Ureter (tissue), 1 donor: ENCODE measurements at places on chromosomes 13 and 19.

GRCh38 chr13:102028206-102028605, 373.6 kb downstream of the FGF14 start:
- no peak for DNase-seq

DNA sequence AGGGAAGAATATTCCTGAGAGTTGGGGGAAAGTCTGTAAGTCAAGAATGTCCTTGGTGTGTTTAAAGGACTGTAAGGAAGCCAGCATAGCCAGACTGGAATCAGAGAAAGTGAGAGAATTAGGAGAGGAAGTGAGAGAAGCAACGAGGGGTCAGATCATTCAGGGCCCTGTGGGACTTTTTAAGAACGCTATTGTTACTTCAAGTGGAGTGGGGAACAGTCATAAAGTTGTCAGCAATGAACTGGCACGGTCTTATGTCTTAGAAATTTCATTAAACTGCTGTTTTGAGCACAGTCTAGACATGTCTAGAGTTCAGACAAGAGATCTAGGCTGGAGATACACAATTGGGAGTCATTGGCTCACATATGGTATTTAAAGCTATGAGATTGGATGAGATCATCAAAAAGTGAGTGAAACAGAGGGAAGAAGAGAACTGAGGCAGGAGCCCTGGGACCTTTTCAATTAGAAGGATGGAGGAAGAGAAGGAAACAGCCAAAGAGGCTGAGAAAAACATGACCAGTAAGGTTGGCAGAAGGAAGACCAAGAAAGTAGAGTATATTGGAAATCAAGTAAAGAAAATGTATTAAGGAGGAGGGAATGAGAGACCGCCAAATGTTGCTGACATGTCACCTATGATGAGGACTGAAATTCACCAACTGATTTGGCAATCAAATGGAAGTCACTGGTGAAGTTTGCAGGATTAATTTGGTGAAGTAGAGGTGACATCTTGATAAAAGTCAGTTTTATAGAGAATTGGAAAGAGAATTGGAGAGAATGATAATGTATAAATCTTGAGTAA, 263.5 kb downstream of the GPC5 start:
- DNase-seq: no peak

DNA sequence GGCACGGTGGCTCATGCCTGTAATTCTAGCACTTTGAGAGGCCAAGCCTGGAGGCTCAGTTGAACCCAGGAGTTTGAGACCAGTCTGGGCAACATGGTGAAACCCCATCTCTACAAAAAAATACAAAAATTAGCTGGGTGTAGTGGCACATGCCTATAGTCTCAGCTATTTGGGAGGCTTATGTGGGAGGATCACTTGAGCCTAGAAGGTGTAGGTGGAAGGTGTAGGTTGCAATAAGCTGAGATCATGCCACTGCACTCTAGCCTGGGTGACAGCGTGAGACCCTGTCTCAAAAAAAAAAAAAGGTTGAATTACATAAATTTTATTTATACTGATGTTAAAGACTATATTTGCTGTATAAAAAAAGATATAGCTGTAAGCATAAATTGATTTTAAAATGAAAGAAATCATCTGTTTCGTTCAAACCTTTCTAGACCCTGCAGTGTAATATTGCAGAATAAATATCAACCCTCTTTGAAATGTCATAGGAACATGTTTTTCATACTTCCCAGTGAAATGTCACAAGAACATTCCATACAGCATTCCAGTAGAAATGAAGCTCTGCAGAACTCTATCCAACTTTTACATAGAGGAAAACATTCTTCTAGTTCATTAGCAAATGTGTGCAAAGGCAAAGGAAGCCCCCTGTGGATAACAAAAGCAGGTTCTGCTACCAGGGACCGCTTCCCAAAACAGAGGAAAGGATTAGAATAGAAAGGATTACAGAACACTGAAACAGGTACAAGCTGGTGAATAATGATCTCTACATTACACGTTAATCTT, 76.0 kb downstream of the CAB39L start:
- DNase-seq: no peak

- DNase-seq: no peak
These were observed 924 bp downstream of the TNFSF13B start for GRCh38 chr13:108270442-108270841.

GRCh38 chr19:33405553-33406461, 32.3 kb downstream of the CEBPG start:
- no peak for DNase-seq

DNA sequence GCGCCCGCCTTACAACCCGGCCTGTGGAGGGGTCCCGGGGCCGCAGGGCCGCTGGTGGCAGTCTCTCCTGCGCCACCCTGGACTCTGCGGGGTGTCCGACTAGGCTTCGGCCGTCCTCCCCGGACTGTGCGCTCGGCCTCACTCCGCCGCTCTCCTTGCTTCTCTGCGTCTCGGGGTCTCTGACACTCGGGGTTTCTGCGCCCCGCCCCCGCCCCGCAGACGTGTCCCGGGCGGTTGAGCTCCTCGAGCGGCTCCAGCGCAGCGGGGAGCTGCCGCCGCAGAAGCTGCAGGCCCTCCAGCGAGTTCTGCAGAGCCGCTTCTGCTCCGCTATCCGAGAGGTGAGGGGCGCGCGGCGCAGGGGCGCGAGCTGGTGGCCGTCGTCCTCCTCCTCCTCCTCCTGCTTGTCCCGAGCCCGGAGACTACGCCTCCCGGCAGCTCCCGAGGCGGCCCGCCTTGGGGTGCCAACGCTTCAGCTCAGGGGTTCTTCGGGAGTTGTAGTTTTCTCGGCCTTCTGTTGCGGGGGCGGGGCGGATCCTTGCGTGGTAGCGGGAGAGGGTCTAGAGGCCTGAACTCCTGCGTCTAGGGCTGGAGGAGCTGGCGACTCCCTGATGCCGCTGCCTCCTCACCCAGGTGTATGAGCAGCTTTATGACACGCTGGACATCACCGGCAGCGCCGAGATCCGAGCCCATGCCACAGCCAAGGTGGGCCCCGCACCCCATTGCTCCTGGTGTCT, 627 bp downstream of the LIN7B start:
- no peak for DNase-seq

DNA sequence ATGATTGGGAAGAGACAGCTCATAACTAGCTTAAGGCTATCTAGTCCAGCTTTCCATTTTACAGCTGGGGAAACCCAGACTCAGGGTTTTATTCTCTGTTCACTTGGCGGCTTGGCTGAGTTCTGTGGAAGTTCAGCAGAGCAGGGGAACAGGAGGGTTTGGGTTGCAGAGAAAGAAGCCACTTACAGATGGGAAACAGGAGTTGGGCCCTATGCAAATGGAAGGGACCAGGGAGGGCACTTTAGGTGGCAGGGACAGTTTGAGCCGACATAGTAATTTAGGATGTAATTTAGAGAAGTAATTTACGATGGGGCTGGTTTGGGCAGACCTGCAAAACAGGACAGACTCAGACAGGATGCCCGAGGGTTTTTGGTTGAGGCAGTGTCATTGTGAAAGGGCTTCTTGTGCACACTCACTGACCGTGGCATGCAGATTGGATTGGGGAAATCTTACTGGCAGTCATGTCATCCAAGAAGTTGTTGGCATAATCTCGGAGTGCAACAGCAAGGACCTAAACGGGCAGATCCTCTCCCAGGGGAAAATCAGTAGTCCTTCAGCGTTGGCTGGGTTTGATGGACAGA, 47.3 kb upstream of the GPR183 start:
- no peak for DNase-seq

GRCh38 chr19:55324662-55325061, 479 bp downstream of the TMEM150B start:
- no peak for DNase-seq

DNA sequence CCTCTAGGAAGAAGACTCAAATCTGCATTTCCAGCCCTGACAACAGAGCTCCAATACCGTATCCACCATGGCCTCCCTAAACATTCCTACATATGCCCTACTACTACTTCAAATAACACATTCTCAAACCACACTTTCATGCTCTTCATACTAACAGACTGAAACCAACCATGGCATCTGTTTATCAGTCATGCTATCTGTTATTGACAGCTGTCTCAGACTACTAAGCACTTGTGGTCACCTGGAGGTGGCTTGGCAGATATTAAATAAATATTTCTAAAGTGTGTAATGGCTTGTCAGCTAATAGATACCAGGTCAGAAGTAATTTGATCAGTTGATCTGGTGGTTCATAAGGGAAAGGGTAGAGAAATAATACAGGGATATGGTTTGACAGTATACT, 489.1 kb downstream of the DIAPH3 start:
- no peak for DNase-seq

GRCh38 chr19:937259-937694, 11.4 kb downstream of the ARID3A start:
- DNase-seq: no peak

DNA sequence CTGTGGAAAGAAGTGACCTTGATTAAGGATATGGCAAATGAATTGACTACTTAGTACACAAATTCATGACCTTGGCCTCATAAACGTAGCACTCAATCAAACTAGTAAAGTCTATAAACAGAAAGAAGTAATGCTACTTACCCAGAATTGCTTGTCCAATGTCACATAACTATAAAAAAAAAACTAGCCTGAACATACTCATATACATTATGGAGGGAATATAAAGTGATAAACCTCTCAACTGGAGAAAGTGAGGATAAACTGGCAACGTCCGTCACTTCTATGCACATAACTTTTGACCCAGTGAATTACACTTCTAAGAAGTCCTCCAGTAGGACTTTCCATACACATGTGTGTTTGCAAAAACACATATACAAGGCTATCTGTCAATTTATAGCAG, 7.7 kb upstream of the SERP2 start:
- DNase-seq: no peak

DNA sequence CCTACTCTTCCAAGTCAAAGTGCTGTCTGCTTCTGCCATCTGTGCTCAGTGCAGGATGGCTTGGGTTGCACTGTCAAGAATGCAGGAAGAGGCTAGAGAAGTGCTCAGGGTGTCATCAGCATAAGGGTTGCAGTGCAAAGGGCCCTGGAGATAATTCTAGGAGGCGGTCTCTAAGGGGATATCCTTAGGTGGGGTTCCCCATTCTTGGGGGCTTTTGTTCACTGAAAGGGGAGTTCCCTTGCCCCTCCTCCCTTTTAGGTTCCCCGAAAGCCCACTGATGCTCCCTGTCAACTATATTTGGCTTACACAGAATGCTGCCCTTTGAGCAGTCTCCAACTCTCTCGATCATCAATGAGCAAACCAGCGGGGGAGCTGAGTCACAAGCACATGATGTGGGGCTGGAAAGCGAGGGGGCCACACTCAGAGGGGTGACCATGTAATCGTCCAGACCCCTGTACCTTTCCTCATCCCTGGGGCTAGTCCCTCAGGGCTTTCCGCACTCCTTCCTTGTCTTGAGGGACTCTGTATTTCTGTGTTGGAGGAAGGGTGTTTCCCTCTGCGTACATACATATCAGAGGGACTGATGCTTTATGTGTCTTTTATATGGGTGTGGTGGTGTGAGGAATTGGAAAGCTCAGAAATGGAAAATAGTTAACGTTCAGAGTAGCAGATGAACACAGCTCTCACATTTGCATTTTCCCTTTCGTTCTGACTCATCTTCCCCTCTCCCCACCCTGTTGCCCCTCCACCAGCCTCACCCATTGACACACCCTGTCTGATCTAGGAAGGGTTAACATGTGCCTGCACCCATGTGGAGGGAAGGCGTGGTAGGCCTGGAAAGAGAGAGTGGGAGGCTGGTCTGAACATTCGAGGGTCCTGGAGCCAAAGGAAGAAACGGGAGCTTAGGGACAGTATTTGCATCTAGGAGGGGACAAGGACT, 6.7 kb downstream of the ZBTB32 start:
- DNase-seq: no peak
